ENCODE measurements at places on chromosomes 5 and 9.
A peak's percentile ranks its signal among the peaks of the same experiment; 100 is the strongest.

GRCh38 chr5:73418244-73418691 lies 30.3 kb downstream of the FOXD1 start:
- DNase-seq = no peak

DNA sequence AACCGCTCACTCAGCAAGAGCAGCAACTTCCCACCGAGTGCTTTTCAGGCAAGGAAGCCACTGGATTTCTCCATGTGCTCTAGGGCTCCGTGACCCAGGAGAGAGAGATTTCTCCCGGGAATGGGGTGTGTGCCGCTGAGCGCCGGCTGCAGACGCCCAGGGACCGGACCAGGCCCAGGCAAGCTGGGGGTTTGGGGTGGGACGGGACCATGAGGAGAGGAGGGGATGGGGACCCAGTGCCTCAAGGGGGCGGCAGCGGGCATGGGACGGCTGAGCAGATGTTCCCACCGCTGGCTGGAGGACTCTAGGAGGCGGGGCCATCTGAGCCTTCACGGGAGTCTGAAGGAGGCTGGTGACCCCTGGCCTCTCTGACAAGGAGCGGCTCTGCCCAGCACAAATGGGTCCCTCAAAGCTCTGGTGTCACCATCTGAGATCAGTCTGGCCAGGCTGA lies 8.5 kb downstream of the LCN9 start:
- no peak for DNase-seq

- DNase-seq = no peak
Measured at GRCh38 chr9:94222870-94223269, 36.2 kb upstream of the ZNF169 start.

GRCh38 chr9:98485706-98486105 lies 223.0 kb downstream of the GABBR2 start:
- no peak for DNase-seq

- no peak for DNase-seq
Measured at GRCh38 chr9:77511525-77511924, 136.6 kb downstream of the GNA14 start.

GRCh38 chr9:35604578-35605350 lies at the start of gene TESK1:
TSS of gene TESK1 (plus strand) at chr9:35605262. CDS start at chr9:35605620, 358 bp downstream.
- DNase-seq = peak; percentile 56

Data from activated T-helper 1 cell treated with anti-CD3 and anti-CD28 coated beads, Interleukin-2, amount 50 U/mL, for 16 hours (primary cell).